Right lobe of liver (tissue), 6 donors: ENCODE measurements at places on chromosomes 16 and 17. TPM values are rescaled to one million over a fixed set of nuclear protein-coding genes. Genes with fewer than 3 reads are reported as not detected.
A peak's percentile ranks its signal among the peaks of the same experiment; 100 is the strongest.

DNA sequence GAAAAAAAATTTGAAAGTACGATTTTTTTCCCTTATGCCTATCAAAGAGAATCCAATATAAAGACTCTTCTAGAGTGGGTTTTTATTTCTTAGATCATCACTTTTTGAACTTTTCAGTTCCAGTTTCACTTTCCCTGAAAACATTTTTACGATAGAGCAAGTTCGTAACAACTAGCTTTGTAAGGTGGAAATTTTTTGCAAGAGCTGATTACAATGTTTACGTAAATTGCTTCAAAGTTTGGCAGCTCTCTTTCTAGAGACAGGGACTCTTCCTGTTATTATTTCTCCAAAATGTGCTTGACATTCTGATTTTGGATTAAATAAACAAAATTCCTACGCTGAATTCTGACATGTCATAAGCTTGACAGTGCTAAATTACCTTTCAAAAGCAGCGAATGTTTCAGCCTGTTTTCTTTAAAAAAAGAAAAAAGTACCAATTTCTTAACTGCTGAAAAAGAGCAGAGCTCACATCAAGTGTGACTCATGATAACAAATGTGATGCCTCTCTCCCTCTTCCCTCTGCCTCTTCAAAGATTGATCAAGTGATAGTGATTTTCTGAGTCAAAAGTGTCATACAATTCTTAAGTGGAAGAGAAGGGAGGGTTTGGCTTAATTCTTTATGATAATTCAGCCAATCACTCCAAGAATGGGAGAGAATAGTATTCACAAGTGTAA is 175.2 kb downstream of the KCNJ2 start:
- DNase-seq = no peak

DNA sequence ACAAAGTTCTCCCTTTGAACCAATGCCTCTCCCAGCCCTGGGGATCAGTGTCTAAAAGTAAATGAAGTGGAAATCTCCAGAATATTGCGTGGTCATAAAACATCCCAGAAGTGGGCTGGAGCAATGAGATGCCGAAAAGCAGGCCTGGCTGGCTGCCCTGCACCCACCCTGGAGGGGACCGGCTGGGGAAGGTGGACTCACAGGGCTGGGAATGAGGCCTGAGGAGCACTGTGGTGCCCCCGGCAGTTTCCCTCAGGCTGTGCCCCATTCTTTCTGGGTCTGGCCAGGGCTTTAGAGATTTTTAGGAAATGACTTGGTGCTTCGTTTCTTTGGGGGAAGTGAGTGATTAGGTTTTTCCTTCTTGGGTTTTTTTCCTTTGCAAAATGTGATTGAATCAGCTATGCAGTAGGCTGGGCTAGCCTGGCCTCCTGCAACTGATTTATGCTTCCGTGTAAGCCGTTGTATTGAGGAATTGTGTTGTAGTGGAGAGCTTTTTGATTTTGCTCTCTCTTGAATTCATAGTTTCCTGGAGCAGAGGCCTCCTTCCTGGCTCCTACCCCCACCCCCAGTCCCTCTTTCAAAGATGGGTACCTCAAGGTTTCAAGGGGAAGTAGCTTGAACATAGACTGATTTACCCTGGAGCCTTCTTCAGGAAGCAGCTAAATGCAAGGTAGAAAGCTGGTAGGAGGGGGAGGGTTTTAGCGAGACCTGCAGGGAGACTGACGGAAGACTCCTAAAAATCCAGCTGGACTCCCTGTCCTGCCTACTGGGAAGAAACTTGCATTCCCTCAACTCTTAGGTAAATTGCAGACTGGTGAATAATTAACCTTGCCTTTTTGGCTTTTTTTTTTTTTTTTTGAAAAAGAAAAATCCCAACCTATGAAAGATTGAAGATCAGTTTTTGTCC is 170.2 kb downstream of the RAB11FIP4 start:
- no peak for DNase-seq

DNA sequence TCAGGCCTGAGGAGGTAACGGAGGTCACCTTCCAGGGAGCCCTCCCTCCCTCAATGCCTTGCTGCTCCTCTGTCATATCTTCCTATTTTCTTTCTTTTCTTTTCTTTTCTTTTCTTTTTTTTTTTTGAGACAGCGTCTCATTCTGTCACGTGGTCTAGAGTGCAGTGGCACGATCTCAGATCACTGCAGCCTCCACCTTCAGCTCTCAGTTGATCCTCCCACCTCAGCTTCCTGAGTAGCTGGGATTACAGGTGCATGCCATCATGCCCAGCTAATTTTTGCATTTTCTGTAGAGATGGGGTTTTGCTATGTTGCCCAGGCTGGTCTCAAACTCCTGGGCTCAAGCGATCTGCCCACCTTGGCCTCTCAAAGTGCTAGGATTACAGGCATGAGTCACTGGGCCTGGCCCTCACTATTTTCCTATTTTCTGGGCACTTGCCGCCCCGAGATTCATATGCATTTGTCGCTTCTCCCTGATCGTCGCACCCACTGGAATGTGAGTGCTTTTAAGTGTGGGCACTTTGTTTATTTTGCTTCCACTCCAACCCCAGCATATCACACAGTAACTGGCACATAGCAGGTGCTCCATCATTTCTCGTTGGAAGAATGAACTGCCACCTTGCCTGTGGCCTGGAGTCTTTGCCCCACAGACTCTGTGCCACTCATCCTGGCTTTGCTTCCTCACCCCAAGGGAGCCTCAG is 31.7 kb downstream of the CPNE2 start:
- DNase-seq = no peak

DNA sequence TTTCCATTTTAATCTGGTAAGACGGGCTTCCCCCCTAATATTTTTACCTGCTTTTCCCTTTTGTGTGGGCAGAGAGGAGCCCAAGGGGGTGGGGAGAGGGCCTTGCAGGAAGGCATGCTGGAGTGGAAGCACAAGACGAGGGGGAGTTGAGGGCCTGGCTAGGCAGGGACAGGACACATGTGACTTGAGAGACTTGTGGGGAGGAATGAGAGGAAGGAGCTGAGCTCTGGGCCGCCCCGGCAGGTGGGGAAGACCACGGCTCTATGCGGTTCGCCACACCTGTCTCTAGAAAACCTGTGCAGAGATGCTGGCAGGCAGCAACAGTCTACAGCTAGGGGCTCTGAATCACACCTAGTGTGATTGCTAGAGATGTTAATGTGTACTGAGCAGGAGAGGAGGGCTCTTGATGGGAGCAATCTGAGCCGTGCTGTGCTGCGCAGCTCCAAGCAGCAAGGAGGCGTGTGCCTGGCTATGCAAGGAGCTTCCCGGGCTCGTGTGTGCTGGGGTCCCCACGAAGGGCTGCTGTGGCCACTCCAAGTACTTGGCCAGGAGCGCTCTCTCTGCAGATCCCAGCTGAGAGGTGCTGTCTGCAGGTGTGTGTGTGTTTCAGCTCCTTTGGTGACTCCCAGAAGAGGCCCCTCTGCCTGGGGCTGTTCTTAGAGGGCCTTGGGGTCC is 50.2 kb downstream of the PDPK1 start:
- no peak for DNase-seq

- DNase-seq = no peak
Observed at GRCh38 chr16:56709443-56710040, 20.4 kb upstream of the NUP93 start.

DNA sequence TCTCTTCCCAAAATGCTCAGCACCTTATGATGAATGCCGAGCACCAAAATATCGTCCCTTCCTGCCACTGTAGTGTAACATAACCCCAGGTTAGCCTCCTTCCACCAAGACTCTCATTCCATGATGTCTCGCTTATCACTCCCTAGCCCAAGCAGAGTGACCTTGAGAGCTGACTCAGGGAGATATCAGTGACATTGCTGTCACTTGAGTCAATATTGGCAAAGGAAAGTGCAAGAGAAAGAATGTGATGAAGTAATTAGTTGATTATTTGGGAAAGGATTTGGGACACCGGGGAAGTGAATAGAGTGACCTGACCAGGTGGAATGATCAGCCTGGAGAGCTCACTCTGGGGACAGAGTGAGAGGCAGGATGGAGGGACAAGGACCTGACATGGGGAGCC is 2.6 kb upstream of the ANKFN1 start:
- no peak for DNase-seq

DNA sequence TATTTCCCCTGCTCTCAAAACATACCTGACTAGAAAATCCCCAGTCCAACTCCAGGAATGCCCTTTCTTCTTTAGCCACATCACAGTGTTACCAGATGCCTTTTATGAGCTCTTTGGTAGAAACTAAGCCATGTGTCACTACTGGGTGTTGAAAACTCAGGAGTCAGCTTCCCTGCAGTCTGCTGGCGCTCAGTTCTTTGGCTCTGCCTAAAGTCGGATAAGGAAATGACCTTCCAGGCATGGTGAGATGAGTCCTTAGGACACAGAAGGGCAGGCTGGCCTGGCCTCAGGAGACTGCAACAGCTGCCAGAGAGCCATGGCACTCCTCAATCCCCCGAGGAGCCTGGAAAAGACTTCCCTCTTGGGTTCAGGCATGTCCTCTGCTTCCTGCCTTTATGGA is 89.1 kb downstream of the CDH13 start:
- no peak for DNase-seq

DNA sequence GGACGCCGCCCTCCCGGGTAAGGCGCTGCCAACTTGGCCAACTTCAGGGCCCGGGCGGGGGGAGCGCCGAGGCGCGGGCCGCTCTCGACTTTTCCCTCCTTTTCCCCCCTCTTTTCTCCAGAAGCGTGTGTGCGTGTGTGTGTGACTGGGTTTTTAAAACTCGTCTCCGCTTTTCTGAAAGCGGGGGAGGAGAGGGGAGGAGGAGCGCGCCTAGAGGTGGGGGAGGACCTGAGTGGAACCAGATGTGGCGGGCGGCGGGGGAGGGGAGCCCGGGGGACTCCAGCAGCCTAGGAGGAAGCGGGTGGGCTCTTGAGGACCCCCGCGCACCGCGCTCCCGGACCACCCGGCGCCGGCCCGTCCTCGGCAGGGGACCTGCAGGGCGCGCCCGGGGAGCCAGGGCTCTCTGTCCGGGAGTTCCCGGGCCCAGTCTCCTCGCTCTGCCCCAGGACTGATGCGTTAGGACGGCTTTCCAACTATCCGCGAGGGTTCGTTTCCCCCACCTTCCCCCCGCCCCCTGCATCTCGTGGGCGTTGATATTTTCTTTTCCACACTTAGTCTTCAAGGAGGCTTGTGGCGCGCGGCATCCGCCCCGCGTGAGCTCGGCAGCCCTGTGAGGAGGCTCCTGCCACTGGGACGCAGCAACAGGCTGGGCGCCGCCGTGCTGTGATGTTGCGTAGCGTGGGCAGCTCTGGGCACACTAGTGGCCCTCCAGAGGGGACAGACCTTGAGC is 599 bp downstream of the MRC2 start:
- no peak for DNase-seq

GRCh38 chr17:51006601-51007000 is 114.1 kb downstream of the SPAG9 start:
- no peak for DNase-seq

- peak; percentile 85 for DNase-seq
Observed at GRCh38 chr17:42120770-42121769, at the start of gene KAT2A. Gene KAT2A, minus strand, starts transcription at chr17:42121367. Its CDS starts 63 bp downstream, at chr17:42121304.

DNA sequence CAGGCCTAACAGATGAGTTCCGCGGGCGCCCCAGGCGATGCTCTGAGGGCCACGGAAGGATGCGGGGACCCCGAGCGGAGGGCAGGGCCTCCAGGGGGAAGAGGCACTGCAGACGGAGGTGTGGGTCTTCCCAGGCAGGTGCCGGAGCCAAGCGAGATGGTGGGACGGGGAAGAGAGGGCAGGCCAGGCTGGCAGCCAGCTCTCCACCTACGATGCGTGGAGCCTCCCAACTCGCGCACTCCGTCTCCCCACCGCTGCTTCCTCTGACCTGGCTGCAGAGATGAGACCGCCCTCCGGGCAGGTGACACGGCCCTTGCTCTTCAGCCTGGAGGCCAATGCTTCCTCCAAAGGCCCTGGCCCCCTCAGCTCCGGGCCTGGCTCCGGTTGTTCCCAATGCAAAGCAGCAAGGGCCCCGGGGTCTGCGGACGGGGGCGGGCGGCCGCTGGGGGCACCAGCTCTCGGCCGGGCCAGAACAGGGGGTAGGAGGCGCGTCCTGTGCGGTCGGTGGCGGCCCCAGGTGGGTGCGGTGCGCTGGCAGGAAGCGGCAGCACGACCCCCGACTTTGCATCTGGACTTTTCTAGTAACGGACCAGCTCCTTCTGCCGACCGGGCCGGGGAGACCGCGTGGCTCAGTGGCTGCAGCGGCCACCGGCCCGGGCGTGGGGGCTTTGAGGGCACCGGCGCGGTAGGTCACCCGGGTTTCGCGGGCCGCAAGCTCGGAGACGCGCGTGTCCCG is 1.5 kb upstream of the SOX8 start:
- DNase-seq = no peak

- no peak for DNase-seq
Observed at GRCh38 chr16:80852261-80852872, 48.0 kb upstream of the CDYL2 start.

- DNase-seq = no peak
Observed at GRCh38 chr16:9996221-9996620, 186.0 kb downstream of the GRIN2A start.

DNA sequence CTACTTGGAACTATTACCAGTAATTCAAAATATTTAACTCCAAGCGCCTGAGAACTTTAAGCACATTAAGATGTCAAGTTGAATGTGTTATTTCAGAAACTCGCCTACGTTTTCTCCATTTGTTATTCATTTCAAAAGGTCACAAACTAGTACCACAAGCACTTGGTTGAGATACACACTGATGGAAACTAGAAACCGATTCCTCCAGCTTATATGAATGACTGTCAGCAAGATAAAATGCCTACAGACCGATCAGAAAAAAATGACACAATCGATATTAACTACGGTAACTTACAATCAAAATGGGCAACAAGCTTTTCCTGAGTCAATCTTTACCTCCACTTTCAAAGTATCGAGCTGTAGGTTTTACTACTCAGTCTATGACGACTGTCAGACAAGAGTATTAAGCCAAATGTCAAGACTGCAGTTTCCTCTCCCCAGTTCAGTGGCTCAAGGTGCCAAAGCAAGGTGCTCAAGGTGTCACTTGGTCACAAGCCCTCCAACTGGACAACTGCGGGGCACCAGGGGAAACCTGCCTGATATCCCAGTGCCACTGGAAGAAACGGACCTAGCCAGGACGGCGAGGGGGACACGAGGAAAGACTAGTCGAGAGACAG is 678 bp downstream of the SRP68 start:
- no peak for DNase-seq

GRCh38 chr17:44793885-44794842 is 35.4 kb downstream of the ADAM11 start:
- no peak for DNase-seq

DNA sequence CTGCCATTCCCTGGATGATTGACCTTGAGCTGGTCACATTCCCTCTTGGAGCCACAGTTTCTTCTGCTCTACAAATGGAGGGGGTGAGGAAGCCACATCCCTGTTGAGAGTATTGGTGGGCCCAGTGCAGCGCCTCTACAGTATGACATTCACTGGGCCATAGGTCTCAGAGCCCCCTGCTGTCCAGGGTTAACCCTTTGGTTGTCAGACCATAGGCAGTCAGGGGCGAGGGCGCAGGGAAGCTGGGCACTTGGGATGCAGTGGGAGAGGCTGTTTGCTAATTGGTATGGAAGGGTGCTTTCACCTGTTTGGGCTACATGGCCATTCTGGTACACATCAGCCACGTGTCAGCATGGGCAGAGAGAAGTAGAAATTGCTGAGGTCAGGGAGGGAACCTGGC is 27.3 kb upstream of the WFDC1 start:
- no peak for DNase-seq

TMEM238L gene
- total RNA-seq = not detected

DNAAF1 gene
- 2.3 TPM for total RNA-seq

CAPN15 gene
- total RNA-seq = 34.3 TPM

HAGH gene
- total RNA-seq = 141 TPM

TBKBP1 gene
- total RNA-seq = 1.2 TPM

SLFN12L gene
- total RNA-seq = 0.69 TPM

SAMD14 gene
- total RNA-seq = 3.8 TPM

KIF18B gene
- 0.99 TPM for total RNA-seq

C1QL1 gene
- 0.37 TPM for total RNA-seq

TMEM114 gene
- not detected for total RNA-seq

ABCA9 gene
- 17.1 TPM for total RNA-seq
